ENCODE measurements at places on chromosomes 16 and 17. TPM values are rescaled to one million over a fixed set of nuclear protein-coding genes. Genes with fewer than 3 reads are reported as not detected.

OR1A1 gene
- not detected for total RNA-seq

COX6A2 gene
- not detected for total RNA-seq

KRT25 gene
- not detected for total RNA-seq

LLGL2 gene
- total RNA-seq: 3.9 TPM

HCRT gene
- not detected for total RNA-seq

TBX4 gene
- total RNA-seq: 0.89 TPM

PERCC1 gene
- not detected for total RNA-seq

Data from MG63 (cell line).